ENCODE measurements at places on chromosomes 5 and 9.

DNA sequence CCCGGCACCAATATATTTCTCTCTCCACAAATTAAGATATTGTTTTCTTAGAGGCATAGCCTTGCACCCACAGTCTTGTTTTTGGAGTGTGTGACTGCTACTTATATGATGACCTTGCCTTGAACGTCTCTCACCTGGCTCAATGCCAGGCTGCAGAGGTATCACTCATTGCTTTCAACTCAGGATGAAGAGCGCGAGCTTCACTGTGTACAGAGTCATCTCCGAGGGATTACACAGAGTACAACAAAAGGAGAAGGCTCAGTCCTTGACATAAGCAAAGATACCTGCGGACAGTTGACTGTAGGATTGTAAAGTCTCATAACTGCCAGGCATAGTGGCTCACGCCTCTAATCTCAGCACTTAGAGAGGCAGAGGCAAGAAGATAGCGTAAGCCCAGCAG lies 53.8 kb downstream of the CD180 start:
- no peak for DNase-seq

DNA sequence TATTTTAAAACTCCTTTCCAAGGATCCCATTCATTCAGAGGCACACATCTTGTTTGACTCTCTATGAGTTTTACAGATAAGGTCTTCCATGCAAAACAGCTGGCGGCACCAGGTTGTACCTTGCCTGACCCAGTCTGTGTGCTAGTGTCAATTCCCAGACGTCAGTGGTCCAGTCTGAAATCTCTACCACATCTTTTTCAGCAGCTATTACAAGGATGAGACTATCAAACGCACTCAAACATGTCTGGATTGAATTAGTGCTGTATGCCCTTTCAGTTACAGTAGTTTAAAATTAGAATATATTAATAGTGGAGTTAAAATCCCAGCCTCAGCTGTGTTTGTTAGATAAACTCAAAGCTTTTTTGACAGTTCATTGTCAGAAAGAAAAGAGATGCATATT lies 11.7 kb downstream of the CDC14B start:
- no peak for DNase-seq

DNA sequence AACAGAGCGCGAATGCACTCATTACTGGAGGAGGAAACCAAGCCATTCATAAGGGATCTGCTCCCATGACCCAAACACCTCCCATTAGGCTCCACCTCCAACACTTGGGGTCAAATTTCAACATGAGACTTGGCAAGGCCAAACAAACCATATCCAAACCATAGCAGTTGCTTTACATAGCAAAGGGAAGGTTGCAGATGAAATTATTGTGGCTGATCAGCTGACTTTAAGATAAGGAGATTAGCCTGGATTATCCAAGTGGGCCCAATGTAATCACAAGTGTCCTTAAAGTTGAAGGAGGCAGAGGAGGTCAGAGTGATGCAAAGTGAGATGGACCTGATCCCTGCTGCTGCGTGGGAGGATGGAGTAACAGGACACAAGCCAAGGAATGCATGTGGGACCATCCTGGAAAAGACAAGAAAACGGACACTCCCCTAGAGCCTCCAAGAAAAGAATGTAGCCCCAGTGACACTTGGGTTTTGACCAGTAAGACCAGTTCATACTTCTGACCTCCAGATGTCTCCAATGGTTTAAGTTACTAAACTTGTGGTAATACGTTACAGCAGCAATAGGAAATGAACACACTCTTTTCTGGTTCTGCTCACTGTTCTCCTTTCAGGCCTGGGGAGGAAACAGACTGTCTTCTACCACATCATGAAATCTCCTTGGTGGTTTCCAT lies 167.3 kb downstream of the GNAQ start:
- DNase-seq = no peak

- DNase-seq = no peak
Measured at GRCh38 chr9:95511616-95511931, 5.2 kb downstream of the PTCH1 start.

- no peak for DNase-seq
Measured at GRCh38 chr5:95075111-95075510, 209.8 kb downstream of the MCTP1 start.

DNA sequence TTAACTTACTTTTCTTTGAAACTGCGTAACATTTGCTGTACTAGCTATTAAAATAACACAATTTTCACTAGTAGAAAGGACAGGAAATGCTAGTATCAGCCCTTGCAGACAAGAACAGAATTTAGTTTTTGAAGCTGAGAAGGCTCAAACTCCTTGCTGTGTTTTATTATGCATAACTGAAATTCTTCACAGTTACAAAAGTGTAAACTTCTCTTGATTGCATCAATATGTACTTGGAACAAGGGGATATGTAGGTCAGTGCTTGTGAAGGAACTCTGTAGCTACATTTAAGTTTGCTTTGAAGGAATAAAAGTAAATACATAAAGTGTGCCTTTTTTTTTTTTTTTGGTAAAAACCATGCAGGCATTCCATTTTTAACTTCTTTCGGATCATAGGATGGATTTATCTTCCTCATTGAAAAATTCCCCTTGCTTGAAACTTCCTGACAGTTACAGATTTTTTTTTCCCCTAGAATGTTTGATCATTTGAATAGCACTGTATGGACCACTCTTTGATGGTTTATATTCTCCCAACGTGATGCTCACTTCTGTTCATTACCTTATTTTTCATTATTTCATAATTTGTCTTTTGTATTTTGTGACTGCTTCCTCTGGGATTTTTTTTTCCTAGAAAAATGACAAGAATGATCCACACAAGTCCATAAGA lies 94.9 kb upstream of the DAB2 start:
- DNase-seq = no peak

GRCh38 chr5:1930880-1931603 lies 48.3 kb upstream of the IRX4 start:
- DNase-seq = no peak
